ENCODE measurements at places on chromosomes 4 and X.
A peak's percentile ranks its signal among the peaks of the same experiment; 100 is the strongest.

- no peak for DNase-seq
Observed at GRCh38 chrX:133609166-133609565, 193.9 kb upstream of the GPC4 start.

DNA sequence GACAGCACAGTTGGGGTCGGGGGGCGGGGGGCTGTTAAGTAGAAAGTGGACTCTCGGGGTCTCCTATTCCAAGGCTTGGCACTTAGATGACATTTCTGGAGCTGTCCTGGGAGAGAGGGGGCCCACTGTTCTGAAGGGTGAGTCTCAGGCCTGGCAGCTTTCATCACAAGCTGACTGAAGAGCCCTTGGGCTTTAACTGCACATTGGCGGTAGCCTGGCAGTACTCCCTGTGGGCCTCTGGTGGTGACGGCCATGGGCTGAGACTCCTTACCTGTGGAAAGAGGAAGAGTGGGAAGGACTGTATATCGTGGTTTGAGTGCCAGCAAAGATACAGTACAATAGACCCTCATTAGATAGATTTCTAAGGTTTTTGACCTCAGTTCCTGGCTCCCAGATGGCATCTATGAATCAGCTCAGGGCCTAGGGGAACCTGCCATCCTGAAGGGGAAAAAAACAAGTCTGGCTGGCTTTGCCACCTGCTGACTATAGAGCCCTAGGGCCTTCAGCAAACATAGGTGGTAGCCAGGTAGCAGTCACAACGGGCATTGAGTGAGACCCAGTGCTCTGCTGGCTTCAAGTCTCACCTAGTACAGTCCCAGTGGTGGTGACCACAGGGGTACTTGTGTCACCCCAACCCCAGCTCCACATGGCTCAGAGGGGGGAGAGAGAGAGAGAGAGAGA is 87.9 kb downstream of the ANKRD17 start:
- no peak for DNase-seq

DNA sequence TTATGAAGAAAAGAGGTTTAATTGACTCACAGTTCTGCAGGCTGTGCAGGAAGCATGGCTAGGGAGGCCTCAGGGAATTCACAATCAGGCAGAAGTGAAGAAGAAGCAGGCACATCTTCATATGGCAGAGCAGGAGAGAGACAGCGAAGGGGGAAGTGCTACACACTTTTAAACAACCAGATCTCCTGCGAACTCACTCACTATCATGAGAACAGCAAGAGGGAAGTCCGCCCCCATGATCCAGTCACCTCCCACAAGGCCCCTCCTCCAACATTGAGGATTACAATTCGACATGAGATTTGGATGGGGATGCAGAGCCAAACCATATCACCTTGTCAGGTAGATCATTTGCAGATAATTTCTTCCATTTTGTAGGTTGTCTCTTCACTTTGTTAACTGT is 555.5 kb upstream of the MAGEB2 start:
- DNase-seq: no peak

- no peak for DNase-seq
Observed at GRCh38 chr4:187767158-187767557, 228.4 kb upstream of the ZFP42 start.

- DNase-seq: no peak
Observed at GRCh38 chr4:109211671-109212070, 90.8 kb downstream of the COL25A1 start.

DNA sequence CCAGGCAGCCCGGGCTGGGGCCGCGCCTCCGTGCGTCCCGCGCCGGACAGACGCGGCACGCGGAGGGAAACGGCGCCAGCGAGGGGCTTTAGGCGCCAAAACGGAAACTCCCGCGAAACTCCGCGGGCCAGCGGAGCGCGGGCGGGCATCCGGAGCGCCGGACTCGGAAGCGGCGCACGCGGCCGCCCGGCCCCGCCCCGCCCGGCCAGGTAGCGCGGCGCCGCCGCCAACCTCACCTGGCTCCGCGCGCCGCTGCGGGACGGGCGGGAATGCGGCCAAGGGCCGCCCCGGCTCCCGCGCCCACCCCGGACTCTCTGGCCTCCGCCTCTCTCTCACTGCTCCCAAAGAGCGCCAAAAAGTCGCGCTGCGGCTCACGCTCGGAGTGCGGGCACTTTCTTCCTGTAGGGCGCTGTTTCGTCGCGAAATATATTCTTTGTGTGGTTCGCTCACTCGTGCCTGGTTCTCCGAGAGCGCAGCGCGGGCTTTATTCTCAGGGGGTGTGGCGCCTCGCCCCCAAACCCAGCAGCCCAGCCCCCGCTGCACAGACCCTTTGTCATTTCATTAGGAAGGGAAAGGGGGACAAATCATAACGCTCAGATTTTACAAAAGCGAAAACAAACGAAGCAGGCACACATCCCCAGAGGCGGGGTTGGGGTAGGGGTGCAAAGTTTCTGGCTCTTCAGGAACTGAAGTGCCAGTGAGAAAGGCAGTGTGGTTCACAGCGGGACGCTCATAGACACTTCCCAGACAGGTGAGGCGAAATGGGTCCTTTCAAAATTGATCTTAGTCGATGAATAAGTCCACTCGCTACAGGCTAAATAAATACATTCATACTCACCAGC is 961 bp upstream of the MBNL3 start:
- DNase-seq: peak; percentile 34
